ENCODE measurements at places on chromosomes 16 and 17.

DNA sequence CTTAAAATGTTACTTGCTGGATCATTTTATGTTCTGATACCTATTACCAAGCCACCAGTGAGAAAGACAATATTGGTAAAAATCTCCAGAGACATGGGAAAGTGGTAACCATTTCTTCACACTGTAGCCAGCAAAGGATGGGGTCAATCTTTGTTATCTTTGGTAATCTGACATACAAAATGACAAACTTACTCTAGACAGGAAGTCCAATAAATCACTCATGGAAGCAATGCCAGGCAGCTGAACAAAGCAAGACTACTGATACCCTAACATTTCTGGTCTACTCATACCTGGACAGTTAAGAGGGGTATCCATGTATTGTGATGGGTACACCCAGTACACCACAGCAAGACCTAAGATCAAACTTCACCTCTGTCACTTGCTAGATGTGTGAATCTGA, 19.0 kb downstream of the GRB2 start:
- DNase-seq, result no peak

- no peak for DNase-seq
Measured at GRCh38 chr17:51298508-51299371, 38.4 kb downstream of the UTP18 start.

- DNase-seq, result no peak
Measured at GRCh38 chr16:52547834-52548215, 882 bp upstream of the TOX3 start.

GRCh38 chr17:63976702-63977101, 4.0 kb upstream of the SCN4A start:
- no peak for DNase-seq

GRCh38 chr17:77327566-77328464, 187.0 kb downstream of the SEC14L1 start:
- DNase-seq, result peak; percentile 54

DNA sequence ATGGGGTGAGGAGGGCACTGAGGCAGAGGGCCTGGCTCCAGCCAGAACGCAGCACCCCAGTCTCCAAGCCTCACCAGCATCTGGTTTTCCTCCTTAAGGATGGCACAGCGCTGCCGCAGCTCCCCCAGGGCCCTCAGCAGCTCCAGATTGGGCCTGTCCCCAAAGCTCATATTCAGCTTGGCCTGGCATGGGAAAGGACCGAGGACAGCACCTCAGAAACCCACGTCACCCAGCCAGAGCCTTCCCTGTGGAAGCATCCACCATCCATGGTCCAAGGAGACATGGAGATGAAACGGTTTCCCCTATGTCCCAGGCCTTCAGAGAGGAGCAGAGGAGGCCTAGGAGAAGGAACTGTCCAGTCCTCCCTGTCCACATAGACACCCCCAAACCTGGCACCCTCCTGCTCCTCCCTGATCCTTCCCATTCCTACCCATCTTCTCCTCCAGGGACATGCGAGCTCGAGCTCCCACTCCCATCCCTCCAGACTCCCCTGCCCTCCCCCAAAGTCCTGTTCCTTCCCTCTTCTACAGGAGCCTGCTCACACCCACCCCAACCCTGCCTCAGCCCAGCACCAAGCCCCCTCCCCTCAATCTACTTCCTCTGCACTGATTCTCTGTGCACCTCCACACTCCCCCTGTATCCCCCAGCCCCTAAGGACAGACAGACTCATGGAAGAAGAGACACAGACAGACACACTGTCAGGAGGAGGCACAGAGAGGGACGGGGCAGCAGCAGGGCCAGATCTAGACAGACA, 1.8 kb downstream of the TSPOAP1 start:
- DNase-seq, result no peak

- no peak for DNase-seq
Measured at GRCh38 chr17:82217530-82218204, 5.0 kb upstream of the CCDC57 start.

GRCh38 chr16:85366031-85366763, 246.9 kb upstream of the GSE1 start:
- no peak for DNase-seq

DNA sequence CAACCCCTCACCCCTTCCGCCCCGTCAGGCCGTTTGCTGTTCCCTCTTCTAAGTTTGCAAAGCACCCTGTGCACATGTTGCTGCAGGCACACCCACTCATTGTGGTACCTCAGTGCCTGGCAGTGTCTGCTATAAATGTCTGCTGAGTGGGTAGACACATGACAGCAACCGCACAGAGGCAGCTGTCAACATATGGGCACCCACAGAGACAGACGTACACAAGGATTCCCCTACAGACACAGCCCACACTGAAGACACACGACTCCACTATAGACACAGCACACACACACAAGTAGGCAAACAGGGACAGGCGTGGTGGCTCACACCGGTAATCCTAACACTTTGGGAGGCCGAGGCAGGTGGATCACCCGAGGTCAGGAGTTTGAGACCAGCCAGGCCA, 17.8 kb upstream of the CRK start:
- DNase-seq, result no peak

GRCh38 chr16:18983565-18984434, at the start of gene TMC7:
Gene TMC7 (plus strand): TSS chr16:18983934. CDS start chr16:18984064, 130 bp downstream.
- peak; percentile 92 for DNase-seq

DNA sequence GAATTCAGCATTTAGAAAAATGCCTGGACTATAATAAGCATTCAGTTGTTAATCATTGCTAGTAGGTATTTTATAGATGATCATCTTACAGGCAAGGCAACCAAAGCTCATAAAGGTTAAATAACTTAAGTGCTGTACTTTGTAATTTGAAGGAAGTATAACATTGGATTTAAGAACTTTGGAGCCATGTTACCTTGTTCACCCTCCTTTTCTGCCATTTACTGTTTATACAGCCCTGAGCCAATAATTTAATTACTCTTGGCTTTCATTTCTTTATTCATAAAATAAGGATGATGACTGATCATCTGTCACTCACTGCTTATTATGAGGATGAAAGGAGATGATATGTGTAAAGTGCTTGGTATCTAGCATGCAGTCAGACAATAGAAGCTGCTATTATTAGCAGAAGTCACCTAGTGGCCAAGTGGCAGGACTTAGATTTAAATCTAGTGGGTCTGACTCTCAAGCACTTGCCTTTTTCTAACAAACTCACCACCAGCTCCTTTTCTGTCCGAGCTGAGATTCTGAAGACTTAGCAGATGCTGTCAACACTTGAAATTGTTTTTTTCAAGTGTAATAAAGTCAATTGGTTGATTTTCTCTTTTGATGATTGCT, 18.3 kb upstream of the DDX52 start:
- no peak for DNase-seq

GRCh38 chr17:47618410-47618809, 31.3 kb upstream of the KPNB1 start:
- DNase-seq, result no peak

All from dorsolateral prefrontal cortex (tissue), 122 donors.